Endodermal cell (in vitro differentiated cells): ENCODE measurements at places on chromosomes 5 and 9.
A peak's percentile ranks its signal among the peaks of the same experiment; 100 is the strongest.

- no peak overlapping the region for H3K27ac ChIP-seq
- no peaks in the 10 kb centered on the region for H3K27me3 ChIP-seq
- H3K4me3 ChIP-seq: no peak overlapping the region
Observed at GRCh38 chr5:177040814-177041420, 18.4 kb downstream of the ZNF346 start.

DNA sequence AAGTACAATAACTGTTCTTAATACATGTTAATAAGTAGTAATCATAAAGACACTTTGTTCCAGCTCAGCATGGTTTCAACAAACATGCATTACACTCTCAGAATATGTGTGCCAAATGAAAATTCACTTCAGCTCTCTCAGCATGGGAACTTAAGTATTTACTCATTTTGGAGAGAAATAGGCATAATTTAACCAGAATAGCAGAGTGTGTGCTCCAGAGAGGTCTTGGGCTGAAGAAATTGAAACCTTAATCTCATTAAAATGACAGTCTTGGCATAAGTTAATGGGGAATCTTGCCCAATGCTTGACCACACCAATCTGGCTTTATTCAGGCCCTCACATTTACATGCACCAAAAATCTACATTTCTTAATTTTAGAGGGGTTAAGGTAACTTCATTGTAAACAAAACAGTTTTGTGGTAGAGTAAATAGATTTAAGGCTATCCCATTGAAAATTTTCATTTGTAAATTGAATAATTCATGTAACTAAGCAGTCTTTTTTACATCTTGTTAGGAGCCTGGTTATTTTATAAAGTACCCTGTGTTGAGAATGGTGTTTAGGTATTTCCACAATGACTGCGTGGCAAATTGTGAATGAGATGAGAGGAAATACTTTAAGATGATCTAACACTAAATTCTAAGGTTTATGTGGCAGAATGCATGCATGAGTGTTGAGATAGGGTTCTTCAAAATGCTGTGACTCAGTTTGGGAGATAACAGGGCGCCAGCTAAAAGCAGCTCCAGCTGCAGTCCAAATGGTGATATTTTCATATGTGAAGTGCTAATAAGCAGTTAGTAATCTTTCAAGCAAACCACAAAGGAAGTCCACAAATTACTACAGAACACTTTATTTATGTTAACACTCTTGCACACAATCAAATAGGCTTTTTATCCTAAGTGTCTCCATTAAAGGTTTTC, 11.3 kb upstream of the LOX start:
- H3K27me3 ChIP-seq: no peaks in the 10 kb centered on the region
- H3K4me1 ChIP-seq: no peaks in the 10 kb centered on the region
- DNase-seq: no peak
- H3K27ac ChIP-seq: no peak overlapping the region

- DNase-seq: no peak
- no peaks in the 10 kb centered on the region for H3K27me3 ChIP-seq
- H3K4me1 ChIP-seq: no peaks in the 10 kb centered on the region
- H3K4me3 ChIP-seq: no peak overlapping the region
- no peak overlapping the region for H3K27ac ChIP-seq
- H3K36me3 ChIP-seq: no peaks in the 10 kb centered on the region
Observed at GRCh38 chr5:66129144-66129543, 15.0 kb upstream of the SREK1 start.

GRCh38 chr5:170861667-170861916, 226 bp upstream of the RANBP17 start:
- peak; percentile 95 for DNase-seq
- no peak overlapping the region for H3K27ac ChIP-seq
- peaks cover 6% of the 10 kb centered on the region for H3K4me1 ChIP-seq
- H3K36me3 ChIP-seq: no peaks in the 10 kb centered on the region

DNA sequence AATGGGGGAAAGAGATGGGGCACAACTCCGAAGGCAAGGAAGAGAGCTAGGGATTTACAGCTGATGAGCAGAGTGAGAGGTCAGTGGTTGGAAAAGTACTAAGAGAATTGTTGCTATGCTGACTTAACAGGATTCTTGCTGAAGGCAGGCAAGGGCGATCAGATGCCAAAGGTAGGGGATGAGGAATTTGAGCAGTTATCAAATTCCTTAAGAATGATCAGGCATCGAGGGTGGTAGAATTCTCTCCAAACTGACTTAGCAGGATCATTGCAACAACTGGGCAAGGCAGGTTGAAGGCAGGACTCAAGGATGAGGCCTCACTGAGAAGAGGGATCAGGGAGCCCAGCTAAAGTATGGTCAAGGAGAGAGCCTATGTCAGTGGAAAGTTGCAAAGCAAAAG, 171.0 kb downstream of the HSD17B3 start:
- H3K4me1 ChIP-seq: peaks cover 5% of the 10 kb centered on the region
- H3K36me3 ChIP-seq: no peaks in the 10 kb centered on the region
- H3K27me3 ChIP-seq: peaks cover 6% of the 10 kb centered on the region
- no peak overlapping the region for H3K27ac ChIP-seq
- H3K4me3 ChIP-seq: no peak overlapping the region

DNA sequence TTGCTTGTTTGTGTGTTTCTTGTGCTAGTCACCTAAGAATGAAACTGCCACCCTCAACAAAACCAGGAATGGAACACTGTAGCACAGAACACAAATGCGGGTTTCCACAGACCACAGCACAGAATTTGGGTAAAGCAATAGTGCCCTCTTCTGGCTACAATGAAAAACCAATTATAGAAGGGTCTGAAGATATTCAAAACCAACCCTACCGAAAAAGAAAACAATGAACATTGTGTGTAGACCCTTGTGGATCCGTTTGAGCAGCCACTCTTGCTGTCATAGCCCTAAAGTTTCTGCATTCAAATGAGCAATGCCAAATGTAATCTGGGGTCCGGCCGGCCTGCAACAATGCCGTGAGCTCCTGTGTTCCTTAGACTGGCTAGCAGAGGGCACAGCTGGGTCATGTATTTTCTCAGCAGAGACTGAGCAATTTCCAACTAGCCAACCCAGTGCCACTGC, 8.3 kb upstream of the ENC1 start:
- no peaks in the 10 kb centered on the region for H3K4me1 ChIP-seq
- no peaks in the 10 kb centered on the region for H3K27me3 ChIP-seq
- H3K27ac ChIP-seq: no peak overlapping the region

DNA sequence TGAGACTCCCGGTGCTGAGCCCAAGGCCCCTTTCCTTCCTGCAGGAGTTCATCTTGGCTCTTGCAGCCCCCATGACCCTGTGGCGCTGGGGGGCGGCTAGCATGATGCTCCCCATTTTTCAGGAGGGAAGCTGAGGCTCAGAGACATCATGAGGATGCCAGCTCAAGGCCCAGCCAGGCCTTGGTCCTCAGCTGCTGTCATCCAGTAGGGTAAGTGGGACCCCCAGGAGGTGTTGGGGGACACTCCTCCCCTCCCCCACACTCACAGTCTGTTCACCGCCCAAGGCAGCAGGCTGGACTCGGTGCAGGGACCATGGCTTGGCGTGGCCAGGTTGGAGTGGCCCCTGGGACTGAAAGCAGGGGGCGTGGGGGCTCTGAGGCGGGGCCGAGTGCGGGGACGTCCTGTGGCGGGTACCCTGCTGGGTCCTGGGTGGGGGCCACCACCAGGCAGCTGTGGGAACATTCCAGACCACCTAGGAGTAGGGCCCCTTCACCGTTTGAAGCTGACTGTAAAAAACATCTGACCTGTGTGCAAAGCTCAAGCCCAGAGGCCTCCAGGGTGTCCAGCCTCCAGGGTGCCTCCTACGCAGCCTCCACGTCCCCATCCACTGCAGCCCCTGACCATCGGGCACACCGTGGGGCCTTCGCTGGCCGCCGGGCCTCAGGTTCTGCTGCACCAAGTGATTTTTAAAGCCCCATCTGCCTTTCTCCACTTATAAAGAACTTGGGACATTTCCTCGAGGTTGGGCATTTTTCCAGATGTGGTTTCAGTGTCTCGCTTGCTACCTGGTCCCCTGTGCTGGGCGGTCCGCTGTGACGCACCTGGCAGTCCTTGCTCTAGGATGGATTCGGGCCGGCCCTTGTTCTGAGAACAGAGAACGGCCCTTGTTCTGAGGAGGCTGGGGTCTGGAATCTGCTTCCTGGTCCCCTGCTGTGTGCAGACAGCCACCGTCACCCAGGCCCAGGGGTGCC, 3.4 kb upstream of the NOTCH1 start:
- peaks cover 20% of the 10 kb centered on the region for H3K27me3 ChIP-seq
- no peak for DNase-seq
- H3K4me1 ChIP-seq: peaks cover 5% of the 10 kb centered on the region
- no peak overlapping the region for H3K27ac ChIP-seq
- no peak overlapping the region for H3K4me3 ChIP-seq
- H3K36me3 ChIP-seq: no peaks in the 10 kb centered on the region

DNA sequence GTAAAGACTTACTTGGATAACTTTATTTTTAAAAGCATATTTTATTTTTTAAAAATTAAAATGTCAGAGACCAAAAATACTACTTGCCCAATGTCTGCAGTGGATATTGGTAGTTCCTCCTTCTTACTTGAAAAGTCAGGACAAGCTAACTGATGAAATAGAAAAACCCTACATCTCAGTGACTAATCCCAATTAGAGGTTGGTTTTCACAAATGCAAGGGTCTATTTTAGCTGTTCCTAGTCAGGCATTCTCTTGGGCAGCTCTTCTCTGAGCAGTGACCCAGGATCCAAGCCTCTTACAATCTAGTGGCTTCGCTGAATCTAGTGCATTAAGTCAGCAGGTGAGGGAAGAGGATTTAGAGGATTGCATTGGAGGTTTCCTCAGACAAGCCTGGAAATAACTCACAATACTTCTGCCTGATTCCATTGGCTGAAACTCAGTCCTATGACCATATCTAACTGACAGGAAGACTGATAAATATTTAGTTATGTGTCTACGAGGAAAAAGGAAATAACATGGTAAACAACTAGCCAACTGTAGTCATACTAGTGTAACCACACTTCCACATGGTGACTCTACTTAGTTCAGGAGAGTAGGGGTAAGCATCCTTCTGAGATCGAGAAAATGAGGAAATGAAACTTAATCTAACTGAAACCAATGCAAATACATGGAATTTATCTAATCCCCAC, 34.2 kb upstream of the MIER3 start:
- H3K4me3 ChIP-seq: no peak overlapping the region
- no peaks in the 10 kb centered on the region for H3K4me1 ChIP-seq
- no peaks in the 10 kb centered on the region for H3K27me3 ChIP-seq
- DNase-seq: no peak

- H3K27me3 ChIP-seq: no peaks in the 10 kb centered on the region
- H3K4me3 ChIP-seq: no peak overlapping the region
- peaks cover 14% of the 10 kb centered on the region for H3K4me1 ChIP-seq
Observed at GRCh38 chr5:38468978-38469706, 87.3 kb downstream of the LIFR start.

DNA sequence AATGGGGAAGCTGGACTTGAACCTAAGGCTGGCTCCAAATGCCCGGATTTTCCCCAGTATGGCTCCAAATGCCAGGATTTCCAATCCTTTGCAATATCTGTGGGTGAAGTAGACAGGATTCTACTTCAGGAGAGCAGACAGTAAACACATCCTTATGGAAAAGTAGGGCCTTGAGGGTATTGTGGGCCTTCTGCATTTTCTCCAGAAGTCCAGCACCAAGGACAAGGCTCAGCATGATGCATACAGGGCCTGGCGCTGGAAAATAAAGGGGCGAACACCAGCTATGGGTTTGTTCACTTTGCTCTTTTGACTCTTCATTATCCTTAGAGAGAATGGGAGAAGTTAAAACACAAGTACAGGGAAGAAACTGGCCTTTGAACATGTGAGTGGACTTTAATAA, 347.5 kb downstream of the SEMA5A start:
- H3K27ac ChIP-seq: no peak overlapping the region
- peak; percentile 67 for DNase-seq
- no peaks in the 10 kb centered on the region for H3K27me3 ChIP-seq

DNA sequence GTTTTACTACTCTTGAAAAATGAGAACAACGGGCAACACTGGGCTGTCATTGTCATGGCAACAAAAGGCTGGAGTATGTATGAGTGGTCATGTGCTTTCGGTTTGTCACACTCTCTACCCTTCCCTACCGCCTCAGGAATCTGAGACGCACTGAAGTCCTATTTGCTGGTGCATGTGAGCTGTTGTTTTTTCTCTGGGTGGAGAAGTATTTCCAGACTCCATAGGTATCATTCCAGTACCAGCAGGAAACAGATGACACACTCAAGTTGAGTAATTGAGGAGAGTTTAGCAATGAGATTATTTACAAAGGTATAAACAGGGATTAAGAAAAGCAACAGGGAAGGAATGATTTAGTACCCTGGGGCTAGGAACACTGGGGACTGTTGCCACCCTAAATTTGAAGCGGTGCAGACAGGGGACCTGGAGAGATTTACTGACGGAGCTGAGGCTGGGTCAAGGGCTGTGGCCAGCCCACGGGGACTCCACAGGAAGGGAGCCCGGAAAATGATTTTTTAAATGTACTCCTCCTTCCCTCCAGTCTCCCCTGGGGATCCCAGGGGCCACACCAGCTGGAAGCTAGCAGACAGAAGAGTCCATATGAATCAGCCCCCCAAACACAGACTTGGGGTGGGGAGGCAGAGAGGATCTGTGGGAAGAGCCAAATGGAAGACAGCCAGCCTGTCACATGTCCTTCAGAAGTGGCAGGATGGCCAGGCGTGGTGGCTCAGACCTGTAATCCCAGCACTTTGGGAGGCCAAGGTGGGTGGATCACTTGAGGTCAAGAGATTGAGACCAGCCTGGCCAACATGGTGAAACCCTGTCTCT, 13.2 kb upstream of the ZBTB43 start:
- H3K27me3 ChIP-seq: peaks cover 11% of the 10 kb centered on the region
- H3K4me3 ChIP-seq: no peak overlapping the region
- H3K27ac ChIP-seq: no peak overlapping the region
- H3K36me3 ChIP-seq: no peaks in the 10 kb centered on the region
- H3K4me1 ChIP-seq: no peaks in the 10 kb centered on the region

- H3K36me3 ChIP-seq: no peaks in the 10 kb centered on the region
- no peaks in the 10 kb centered on the region for H3K27me3 ChIP-seq
- no peaks in the 10 kb centered on the region for H3K4me1 ChIP-seq
- no peak overlapping the region for H3K4me3 ChIP-seq
Observed at GRCh38 chr5:55597014-55597981, 62.5 kb upstream of the PLPP1 start.

DNA sequence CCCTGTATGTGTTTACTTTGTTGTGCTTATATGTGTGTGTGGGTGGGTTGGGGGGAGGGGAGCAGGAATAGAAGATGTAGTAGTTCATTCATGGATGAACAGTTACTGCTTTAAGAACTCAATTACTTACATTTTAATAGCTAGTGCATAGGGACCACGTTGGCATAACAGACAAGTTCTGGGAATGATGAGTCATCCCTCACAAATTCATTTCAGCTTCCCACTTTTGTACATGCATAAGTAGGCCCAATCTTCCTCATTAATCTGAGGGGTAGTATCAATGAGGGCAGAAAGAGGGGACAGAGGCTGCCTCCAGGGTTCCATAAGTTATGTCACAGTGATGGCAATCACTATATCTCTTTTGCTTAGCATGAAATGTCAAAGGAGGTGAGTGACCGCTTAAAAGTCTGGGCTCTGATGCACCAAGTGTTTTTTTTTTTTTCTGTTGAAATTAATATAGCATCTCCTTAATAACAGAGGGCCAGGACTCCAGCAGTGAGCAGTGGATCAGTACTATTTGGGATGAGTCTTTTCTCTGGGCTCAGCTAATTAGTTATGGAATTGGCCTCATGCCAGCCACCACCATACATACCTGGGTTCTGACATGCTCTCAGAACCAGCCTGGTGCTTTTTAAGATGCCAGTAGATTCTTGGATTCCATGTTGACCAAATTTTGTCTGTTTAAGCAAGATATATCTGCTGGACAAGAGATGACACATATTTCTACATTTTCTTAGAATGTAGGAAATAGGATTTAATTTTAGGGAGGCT, 37.1 kb downstream of the PRDM6 start:
- no peaks in the 10 kb centered on the region for H3K27me3 ChIP-seq
- no peak overlapping the region for H3K4me3 ChIP-seq
- no peak overlapping the region for H3K27ac ChIP-seq
- no peaks in the 10 kb centered on the region for H3K36me3 ChIP-seq
